Hematopoietic multipotent progenitor cell treated with erythropoietin and hydrocortisone succinate and interleukin-3 and kit ligand, for 8 days (in vitro differentiated cells): ENCODE measurements at places on chromosomes 7 and 10.

DNA sequence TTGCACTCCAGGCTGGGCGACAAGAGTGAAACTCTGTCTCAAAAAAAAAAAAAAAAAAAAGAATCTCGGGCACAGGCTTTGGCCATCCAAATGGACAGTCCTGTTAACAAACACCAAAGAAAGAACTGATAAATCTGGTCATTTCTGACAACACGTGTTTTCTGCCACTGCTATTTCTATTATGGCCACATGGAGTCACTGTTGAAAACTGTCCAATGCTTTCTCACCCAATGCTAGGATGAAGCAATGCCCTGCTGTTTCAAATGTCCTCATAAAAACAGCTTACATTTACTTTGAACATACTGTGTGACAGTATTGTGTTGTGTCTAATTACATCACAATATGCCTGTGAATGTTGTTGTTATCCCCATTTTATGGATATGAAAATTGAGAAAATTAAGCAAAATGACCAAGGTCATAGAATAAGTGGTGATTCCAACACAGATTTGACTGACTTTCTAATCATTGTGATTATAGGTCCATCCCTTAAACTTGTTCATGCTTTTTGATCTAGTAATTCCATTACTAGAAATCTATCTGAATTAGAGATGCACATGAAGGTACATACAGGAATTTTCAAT lies 19.9 kb upstream of the MAP3K8 start:
- peak; percentile 77 for DNase-seq

GRCh38 chr10:19250546-19250945 lies 201.9 kb downstream of the MALRD1 start:
- no peak for DNase-seq

DNA sequence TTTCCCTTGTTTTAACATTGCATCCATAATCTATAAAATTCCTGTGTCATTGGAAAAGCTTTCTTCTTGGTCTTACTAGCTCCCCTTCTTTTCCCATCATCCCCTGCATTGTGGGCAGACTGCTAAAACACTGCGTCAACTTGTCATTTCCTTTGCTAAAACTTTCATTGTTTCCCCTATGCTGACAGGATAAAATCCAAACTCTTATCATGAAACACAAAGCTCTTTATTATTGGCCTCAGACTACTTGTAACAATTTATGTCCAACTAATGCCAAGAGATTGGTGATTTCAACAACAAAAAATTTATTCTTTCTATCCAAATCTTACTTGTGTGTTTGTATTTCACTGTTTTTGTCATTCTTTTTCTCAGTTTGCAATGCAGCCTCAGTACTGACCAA lies 339.1 kb downstream of the HGF start:
- no peak for DNase-seq

- peak; percentile 28 for DNase-seq
These were observed 1.1 kb upstream of the GNAI1 start for GRCh38 chr7:80133361-80134114.

DNA sequence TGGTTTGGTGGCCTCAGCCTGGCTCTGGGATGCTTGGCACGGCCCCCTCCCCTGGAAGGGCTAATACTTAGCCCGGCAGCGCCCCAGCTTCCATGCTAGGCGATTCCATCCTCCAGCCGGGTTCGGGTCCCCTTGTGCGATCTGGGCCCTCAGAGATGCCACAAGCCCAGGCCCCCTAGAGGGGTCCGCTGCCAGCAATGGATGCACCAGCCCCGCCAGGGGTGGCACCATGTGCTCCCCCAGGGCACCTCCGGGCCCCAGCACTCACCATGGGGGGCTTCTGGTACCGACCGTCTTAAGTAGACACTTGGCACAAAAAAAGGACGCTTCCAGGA lies 125.7 kb upstream of the KCTD7 start:
- DNase-seq: no peak
